ENCODE measurements at places on chromosomes 12 and 14. TPM values are rescaled to one million over a fixed set of nuclear protein-coding genes. Genes with fewer than 3 reads are reported as not detected.

The ANKLE2 gene
- total RNA-seq = 64.0 TPM

The CFAP251 gene
- total RNA-seq = 13.8 TPM

The SIX6 gene
- not detected for total RNA-seq

- DNase-seq = peak; percentile 96
Observed at GRCh38 chr14:22536853-22537338, 52.1 kb downstream of the DAD1 start.

DNA sequence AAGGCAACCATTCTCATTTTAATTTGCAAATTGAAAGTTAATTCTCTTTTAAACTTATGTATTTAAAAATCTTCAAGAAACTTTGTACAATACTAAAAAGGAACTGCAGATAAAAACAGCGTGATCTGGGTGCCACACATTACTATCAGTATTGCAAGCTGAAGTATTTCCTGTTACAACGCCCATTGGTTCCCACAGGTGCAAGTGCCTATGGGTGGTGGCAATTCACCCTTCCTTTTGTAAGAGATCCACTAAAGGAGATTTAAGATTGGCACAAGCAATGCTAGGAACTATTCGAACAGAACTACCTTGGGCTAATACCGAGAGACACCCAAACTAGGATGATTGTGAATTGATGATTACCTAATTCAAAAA is 13.2 kb downstream of the TAOK3 start:
- no peak for DNase-seq

The TAS2R9 gene
- total RNA-seq = not detected

GRCh38 chr14:76537906-76538647 is 162.1 kb downstream of the ESRRB start:
- no peak for DNase-seq

DNA sequence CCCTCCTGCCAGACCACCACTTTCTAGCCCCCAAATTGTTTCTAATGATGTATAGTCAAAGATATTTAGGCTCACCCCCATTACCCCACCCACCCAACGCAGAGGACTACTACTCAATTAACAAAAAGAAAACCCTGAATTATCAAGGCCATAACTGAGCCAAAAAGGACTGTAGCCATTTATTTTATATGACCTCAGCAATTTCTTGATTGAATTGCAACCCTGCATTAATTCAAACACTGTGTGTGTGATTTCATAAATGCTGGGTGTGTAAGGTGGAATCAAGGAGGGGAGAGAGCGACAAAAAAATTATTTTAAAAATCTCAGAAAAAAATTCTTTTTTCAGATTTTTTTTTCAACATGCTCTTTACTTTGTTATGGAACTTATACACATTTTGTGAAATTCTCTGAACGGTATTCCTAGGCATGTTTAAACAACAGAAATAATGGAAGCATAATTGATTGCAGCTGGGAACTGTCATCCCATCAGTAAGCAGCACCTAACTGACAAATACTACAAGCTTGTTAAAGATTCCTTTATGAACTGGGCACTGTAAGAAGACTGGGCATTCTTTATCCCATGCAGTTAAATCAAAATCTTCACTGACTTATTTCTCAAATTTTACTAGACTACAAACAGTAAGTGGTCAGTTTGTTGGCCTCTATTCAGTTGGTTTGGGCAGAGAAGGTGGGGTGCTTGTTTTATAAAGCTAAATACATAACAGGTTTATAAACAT is 179.1 kb downstream of the SOX5 start:
- DNase-seq = no peak

The OTX2 gene
- not detected for total RNA-seq

GRCh38 chr12:7154042-7154441 is 23.9 kb downstream of the CLSTN3 start:
- DNase-seq = no peak

DNA sequence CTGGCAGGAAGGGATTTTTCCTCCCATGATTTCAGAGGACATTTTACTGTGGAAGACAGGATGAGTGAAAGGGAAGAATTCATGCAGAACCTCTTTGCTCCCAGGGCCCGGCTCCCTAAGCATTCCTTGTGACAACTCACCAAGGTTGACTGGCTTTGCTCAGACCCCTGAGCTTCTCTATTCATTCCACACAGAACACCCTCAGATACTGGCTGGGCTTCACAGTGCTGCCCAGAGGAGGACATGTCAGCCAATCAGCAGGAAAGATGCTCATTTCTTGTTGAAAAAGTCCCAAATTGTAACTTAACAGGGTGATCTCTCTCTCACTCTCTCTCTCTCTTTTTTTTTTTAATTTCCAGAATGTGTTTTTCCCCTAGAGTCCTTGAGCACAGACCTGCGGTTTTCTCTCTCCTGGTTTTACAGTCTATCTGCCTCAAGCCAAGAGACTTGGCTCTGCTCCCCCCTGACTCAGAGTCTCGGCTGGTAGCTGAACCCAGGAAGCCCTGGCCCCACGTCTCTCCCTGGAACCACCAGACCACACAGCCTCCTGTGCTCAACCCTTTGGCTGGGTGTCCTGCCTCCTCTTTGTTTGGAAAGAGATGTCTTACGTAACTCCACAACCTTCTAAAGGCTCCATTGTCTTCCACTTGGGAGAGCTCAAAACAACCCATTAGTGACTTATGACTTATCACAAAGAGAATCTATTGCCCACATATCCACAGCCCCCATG is 43.9 kb downstream of the SSPN start:
- peak; percentile 99 for DNase-seq

The POTEM gene
- not detected for total RNA-seq

The A2M gene
- total RNA-seq = 0.50 TPM

The PGF gene
- 0.79 TPM for total RNA-seq

GRCh38 chr12:40829738-40830144 is 137.5 kb downstream of the CNTN1 start:
- DNase-seq = no peak

DNA sequence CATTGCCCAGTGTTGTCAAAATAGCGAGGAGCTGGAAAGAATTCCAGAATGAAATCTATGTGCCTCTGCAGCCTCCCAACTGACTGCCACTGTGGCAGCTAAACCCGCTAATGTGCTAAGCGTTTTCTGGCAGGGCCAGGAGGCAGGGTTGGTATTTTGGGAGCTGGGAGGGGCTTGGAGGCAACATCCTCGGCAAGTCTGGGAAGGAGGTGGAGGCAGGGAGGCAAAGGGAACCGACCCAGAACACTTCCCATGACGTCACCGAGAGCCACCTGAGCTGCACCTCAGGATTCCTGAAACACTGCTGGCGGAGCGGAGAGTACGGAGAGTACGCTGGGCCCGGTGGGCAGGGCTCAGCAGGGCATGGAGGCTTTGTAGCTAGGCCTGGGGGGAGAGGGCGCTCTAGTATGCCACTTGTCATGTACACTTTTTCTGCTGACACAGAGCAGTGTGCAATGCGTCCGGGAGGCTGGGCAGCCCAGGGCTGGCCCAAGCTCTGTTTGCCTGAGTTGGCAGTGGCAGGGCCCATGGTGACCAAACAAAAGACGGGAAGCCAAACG is 81.5 kb downstream of the DPF3 start:
- no peak for DNase-seq

- DNase-seq = no peak
Observed at GRCh38 chr14:99817331-99817730, 24.1 kb downstream of the EML1 start.

- no peak for DNase-seq
Observed at GRCh38 chr12:14211947-14212387, 153.5 kb upstream of the ATF7IP start.

GRCh38 chr12:12788675-12789368 is 3.4 kb downstream of the APOLD1 start:
- peak; percentile 51 for DNase-seq

The SERPINA10 gene
- total RNA-seq = not detected

DNA sequence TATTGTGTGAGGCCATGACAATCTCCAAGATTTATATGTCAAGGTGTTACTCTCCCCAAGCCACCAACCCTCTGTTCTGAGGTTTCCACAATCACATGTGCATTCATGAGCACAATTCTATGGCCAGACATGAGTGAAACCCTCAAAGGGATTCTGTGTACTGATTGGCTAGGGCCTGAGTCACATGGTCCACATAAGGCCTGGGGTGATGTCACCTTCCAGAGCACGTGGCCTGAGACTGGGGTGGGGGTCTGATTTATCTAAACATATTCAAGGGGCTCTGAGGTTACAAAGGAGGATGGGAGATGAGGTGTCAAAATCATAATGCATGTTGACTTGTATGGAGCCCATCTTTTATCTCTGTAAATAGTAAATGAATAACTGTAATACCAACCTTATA is 1369.9 kb upstream of the TMEM132C start:
- no peak for DNase-seq

DNA sequence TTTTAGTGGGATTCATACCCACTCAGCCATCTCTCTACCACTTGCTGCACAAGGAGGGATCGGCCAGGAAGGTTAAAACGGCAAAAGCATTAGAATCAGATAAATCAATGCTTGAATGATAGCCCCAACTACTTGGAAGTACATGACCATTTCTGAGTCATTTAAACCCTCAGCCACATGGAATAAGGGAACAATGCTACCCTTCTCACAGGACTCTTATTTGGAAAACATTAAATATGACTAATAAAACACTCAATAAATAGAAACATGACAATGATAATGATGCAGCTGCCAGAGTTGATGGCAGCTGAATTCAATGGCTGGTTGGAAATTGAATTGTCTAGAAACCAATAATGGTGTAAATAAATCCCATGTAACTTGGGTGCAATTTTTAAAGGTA is 165.4 kb downstream of the FLRT2 start:
- no peak for DNase-seq

- no peak for DNase-seq
Observed at GRCh38 chr12:105291531-105291930, 39.0 kb upstream of the C12orf75 start.

The ACRBP gene
- total RNA-seq = not detected

GRCh38 chr12:39372929-39373328 is 70.0 kb downstream of the KIF21A start:
- DNase-seq = no peak

DNA sequence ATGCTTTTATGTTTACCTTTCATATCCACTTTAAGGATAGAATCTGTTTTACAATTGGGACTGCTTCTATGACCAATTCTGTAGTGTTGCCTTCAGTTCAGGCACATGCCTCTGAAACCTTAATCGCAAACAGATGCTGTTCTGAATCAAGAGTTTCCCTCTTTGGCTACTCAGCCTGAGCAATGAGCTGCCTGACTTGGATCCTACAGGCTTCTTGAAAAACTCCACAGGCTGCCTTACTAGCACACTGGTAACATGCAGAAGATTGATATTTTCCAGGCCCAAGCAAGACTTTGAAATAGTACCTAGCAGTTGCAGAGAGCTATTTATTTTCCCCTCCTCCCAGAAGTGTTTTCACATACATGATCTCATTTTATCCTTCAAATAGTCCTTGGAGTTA is 34.8 kb upstream of the PMCH start:
- no peak for DNase-seq

DNA sequence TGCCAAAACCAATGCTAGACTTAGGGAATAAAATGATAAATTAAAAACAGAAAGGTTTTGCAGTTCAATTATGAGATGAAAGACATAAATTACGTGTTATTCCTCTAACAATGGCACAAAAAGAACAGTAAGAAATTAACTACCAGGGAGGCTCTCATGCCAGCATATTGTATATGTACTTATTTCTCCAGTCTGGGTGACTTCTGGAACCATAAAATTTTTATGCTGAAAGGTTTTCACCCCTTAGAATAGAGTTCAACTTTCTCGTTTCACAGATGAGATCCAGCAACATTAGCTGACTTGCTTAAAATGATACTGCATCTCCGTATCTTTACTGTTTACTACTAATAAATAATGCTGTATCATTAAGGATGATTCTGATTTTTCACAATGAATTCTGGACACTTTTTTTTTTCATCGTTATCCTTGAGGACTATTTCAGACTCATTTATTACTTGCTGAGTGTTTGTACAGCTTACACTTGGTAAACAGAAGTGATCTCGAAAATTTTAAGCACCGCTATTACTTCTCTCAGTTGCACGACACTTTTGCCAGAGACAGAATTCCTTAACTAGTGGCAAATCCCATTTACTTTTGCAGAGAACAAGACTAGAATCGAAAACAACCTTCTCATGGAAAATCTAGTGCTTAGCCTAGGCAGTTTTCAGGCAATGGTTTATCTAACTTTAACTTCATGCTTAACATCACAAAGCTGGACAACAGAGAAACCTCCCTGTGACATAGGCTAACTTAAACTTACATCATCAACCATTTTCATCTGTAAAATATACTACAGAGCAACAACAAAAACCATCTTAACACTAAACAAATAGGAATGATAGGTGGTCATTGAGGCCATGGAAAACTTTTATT is 2.7 kb downstream of the RSRC2 start:
- no peak for DNase-seq

The TRIM9 gene
- total RNA-seq = 0.16 TPM

- DNase-seq = peak; percentile 90
Observed at GRCh38 chr12:131860472-131861260, 32.5 kb downstream of the MMP17 start.

DNA sequence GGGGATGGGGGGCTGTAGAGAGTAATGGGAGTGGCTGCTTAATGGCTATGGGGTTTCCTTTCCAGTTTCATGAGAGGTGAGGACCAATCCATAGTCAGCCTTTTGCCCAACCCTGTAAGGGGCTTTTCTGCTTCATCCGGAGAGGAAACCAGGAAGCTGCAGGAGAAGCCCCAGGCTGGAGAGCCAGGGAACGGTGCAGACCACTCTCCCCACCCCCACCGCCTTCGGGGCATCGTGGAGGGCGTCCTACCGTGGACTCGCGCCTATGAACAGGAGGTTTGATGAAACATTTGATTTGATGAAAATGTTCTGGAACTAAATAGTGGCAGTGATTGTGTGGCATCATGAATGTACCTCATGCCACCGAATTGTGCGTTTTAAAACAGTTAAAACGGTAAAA is 204.3 kb upstream of the DIO3 start:
- DNase-seq = no peak

The KRT73 gene
- not detected for total RNA-seq

- DNase-seq = peak; percentile 100
Observed at GRCh38 chr12:46956451-46957035, 122.9 kb upstream of the PCED1B start.

The NFE2 gene
- not detected for total RNA-seq

The CCDC196 gene
- total RNA-seq = not detected

DNA sequence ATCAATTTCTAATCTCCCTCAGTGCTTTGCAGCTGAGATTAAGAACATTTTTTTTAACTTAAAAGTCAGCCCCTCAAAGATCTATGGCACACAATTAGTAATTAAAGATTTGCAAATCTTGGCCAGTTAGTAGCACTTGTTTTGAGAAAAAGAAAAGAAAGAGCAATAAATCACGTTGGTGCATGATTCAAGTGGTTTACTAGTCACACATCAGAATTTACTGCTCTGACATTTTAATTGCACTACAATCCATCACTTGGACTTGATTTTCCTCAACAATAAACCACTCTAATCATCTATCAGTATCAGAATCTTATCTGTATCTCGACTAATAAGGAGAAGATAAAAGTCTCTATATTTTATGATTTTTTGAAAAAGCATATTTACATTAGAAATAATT is 154.3 kb downstream of the HELB start:
- DNase-seq = no peak

The DCN gene
- total RNA-seq = 71.4 TPM
